A673 (cell line): ENCODE measurements at places on chromosomes 12 and 14.

- peaks cover 26% of the 10 kb centered on the region for H3K27me3 ChIP-seq
- no peaks in the 10 kb centered on the region for H3K4me1 ChIP-seq
- no peak overlapping the region for H3K4me3 ChIP-seq
- DNase-seq, result no peak
Measured at GRCh38 chr12:52310622-52311284, 10.4 kb downstream of the KRT83 start.

DNA sequence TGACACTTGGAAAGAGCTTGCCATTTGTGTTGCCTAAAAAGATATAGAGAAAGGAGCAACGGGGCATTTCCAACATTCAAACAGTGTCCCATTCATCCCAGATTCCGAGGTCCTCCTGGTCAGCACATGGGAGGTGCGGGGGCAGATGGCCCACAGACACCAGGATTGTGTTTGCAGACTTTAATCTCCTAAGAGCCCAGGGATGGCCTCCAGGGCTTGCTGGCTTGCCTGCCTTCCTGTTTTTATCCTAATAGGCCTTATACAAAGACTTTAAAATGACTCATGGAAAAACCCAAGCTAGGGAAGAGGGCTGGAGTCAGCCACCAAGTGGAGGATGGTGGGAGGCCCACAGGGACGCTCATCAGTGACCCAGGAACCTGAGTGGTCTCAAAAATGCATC, 21.5 kb upstream of the FAM181A start:
- peaks cover 15% of the 10 kb centered on the region for H3K27me3 ChIP-seq
- no peaks in the 10 kb centered on the region for H3K36me3 ChIP-seq
- H3K4me3 ChIP-seq, result no peak overlapping the region

- H3K36me3 ChIP-seq, result no peaks in the 10 kb centered on the region
- H3K4me1 ChIP-seq, result no peaks in the 10 kb centered on the region
- no peak overlapping the region for H3K4me3 ChIP-seq
- DNase-seq, result no peak
- no peaks in the 10 kb centered on the region for H3K27me3 ChIP-seq
Measured at GRCh38 chr14:57122129-57122528, 146.6 kb downstream of the EXOC5 start.

GRCh38 chr12:3313066-3313465, 177.9 kb upstream of the PRMT8 start:
- H3K4me1 ChIP-seq, result no peaks in the 10 kb centered on the region
- no peaks in the 10 kb centered on the region for H3K36me3 ChIP-seq
- no peaks in the 10 kb centered on the region for H3K27me3 ChIP-seq
- H3K27ac ChIP-seq, result no peak overlapping the region
- DNase-seq, result no peak
- H3K4me3 ChIP-seq, result no peak overlapping the region

DNA sequence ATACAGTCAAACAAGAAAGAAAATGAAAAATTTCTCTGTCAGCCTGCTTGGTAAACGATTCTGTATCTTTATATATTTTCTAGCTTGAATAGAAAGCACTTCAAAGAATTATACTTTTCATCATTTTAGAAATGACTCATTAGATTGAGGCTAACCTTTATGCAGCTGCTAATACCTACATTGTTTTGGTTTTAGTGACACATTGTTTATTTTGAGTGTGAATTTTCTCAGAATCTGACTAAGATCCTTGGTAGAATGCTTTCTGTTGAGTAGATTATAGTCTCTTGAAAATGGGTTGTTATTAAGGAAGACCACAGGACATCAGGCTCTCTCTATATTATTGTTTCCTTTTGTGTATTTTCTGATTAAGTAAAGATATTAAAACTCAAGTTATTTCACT, at the start of gene PMCH:
Gene PMCH, minus strand, starts transcription at position 45 of the 400 bp plus-strand sequence. CDS start 63 bp downstream, outside the sequence.
- DNase-seq, result no peak
- H3K4me1 ChIP-seq, result no peaks in the 10 kb centered on the region
- peaks cover 3% of the 10 kb centered on the region for H3K36me3 ChIP-seq
- no peaks in the 10 kb centered on the region for H3K27me3 ChIP-seq

- peaks cover 3% of the 10 kb centered on the region for H3K4me1 ChIP-seq
- no peak overlapping the region for H3K4me3 ChIP-seq
- no peaks in the 10 kb centered on the region for H3K27me3 ChIP-seq
Measured at GRCh38 chr14:54760866-54761575, 141.6 kb downstream of the GCH1 start.
